ENCODE measurements at places on chromosomes 7 and 10.

DNA sequence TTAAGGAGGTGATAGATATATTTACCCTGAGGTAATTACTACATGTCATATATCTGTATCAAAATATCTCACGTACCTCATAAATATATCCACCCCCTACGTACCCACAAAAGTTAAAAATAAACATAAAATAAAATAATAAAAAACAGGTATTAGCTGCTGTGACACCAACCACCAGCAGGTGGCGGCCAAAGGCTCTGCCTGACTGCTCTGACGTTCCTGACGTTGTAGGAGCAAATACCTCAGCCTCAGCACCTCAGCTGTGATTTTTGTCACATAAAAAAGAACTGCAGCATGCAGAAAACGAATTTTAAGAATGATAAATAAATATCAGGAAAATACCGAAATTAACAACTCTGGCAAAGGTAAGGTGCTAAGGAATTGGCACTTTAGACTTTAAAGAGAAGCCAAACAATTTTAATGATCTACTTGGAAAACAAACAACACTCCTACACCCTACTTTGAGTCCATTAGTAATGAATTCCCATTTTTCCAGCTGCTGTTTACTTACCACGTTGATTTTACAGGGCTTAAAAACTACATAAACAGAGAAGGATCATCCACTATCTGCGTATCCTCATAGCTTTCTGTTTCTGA lies 125.4 kb upstream of the TARP start:
- peak; percentile 42 for DNase-seq

DNA sequence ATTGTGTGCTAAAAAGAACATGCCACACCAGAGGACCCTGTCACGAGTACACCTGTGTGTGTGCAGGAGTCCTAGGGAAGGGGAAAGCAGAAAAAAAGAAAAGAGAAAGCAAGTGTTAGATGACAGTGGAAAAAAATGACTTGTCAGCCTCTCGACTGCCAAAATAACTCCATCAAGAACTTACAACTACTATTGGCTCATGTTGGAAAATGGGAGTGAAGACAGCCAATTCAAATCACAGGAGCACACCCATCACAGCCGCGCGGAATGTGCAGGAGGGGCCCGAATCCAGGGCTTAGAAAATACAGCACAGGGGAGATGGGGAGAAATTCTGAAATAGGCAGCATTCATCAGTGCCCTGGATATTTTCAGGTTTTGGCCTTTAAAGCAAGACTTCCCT lies 38.1 kb upstream of the FOXI2 start:
- no peak for DNase-seq

DNA sequence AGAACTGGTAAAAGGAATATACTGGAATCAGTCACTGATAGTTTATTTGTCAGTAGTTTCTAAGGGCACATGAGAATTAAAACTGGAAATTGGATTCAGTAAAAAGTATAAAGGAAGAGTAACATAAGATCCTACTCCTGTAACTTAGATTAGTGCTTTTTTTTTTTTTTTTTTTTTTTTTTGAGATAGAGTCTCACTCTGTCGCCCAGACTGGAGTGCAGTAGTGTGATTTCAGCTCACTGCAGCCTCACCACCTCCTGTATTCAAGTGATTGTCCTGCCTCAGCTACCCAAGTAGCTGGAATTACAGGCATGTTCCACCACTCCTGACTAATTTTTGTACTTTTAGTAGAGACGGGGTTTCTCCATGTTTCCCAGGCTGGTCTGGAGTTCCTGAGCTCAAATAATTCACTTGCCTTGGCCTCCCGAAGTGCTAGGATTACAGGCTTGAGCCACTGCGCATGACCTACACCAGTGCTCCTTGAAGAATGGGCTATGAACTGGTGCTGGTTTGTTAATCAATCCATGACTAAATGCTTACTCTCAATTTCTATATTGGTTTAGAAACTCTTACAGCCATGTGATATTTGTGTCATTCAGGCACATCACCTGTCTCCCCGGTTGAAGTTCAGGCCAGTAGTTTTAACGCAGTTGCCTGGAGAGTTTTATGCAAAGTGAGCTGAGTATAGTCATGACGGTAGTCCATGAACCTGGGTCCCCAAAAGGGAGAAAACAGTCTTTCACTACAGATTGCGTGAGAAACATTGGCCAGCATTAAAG lies 65.0 kb downstream of the ZEB1 start:
- DNase-seq: no peak

DNA sequence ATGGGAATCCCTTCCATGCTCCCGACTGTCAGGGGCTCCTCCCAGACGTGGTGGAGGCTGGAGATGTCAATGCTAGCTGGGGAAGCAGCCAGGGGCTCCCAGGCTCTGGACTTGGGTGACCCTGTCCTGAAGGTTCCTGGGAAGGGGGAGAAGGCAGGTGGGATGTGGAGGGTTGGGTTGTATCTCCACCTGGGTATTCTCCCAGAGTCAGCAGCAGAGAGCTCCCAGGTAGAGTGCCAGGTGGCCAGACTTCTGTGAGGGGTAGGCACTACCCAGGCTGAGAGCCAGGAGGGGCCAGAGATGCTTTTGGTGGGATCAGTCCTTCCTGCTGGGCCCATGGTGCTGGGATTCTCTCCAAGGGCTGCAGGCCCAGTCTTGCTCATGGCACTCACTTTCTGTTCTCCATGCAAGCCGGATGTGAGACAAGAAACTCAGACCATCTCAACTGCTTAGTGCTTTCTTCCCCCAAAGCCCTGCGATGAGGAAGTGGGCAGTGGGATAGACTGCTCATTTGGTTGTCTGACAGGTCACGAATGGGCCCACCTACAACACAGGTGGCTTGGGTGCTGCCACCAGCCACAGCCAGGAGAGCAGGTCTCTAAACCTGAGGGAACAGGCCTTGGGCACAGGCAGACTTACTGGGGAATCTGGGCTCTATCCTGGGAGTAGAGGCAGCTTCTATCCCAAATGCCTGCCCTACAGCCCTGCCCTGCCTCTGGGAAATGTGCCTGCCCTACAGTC lies 52.5 kb upstream of the CAMK2B start:
- DNase-seq: no peak

GRCh38 chr7:22949944-22950343 lies 64.0 kb downstream of the HYCC1 start:
- DNase-seq: no peak

- peak; percentile 12 for DNase-seq
These were observed 80.7 kb downstream of the GCC1 start for GRCh38 chr7:127504715-127505114.

- no peak for DNase-seq
These were observed 36.4 kb downstream of the ANTXRL start for GRCh38 chr10:46323176-46323575.

DNA sequence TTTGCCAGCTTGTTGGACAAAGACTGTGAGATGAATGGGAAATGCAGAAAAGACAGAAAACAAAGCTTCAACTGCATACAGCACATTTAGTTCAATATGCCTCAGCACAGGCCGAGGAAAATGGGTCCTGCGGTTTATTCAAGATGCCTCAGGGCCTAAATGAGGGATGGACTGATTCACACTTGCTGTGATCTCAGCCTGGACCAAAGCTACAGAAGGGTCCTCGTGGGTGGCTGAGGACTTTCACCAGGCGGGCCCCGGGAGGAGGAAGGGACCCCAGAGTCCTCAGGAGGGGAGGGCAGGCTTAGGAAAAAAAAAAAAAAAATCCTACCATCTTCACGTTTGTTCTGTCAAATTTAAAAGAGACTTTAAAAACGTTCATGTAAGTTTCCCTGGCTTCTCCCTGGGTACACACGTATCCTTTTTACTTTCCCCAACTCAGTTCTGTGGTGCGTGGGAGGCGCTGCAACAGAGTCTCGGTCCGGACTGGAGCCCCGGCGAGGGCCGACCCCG lies 624 bp upstream of the ZNF783 start:
- DNase-seq: peak; percentile 51

- DNase-seq: no peak
These were observed 145.1 kb downstream of the NRP1 start for GRCh38 chr10:33189363-33189762.

DNA sequence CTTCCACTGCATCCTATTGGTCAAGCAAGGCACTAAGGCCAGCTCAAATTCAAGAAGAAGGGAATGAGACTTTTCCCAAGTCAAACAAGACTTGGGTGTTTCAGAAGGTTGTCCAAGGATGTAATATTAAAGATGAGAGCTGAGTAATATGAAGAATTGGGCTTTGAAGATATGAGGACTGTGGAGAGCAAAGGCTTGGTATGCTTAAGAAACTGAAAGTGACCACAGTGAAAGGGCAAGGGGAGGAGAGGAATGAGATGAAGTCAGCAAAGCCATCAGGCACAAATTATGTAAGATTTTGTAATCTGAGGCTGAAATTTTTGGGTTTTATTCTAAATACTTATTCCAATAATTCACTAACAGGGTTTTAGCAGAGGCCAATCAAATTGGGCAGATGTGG lies 38.6 kb upstream of the NPY start:
- DNase-seq: no peak

GRCh38 chr10:116960066-116960776 lies 44.8 kb downstream of the SHTN1 start:
- no peak for DNase-seq

DNA sequence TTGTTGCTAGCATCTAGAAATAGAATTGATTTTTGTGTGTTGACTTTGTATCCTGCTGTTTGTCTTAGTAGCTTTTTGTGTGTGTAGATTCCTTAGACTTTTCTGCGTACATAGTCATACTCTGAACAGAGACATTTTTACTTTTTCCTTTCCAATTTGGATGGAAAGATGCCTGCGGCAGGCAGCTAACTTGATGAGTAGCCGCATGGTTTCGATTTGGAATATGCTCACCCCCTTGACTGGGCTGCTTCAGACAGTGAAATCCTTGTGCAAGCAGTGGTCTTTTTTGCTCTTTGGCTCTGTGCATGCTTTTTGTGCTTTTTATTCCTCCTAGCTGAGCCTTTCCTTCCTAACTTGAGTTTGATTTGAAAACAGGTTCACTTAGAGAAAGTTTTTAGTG lies 71.8 kb downstream of the HHEX start:
- DNase-seq: no peak

- DNase-seq: peak; percentile 1
These were observed 59.1 kb downstream of the CNTNAP2 start for GRCh38 chr7:146175716-146176115.

DNA sequence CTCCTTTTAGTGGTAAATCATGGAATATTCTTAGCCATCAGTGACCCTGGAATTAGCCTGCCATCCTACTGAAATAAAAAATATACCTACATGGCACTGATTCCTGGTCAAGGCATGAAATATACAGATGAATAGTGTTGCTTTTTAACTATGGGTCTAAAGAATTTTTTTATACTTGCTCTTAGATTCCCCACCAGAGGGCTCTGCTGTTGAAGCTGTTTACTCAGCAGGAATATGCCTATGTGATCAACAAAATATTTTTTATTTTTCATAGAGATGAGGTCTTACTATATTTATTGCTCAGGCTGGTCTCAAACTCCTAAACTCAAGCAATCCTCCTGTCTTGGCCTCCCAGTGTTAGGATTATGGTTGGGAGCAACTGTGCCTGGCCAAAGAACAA lies 13.5 kb downstream of the ZC3HC1 start:
- no peak for DNase-seq

- DNase-seq: no peak
These were observed 23.4 kb downstream of the FRMPD2 start for GRCh38 chr10:48251152-48251524.

- no peak for DNase-seq
These were observed 3.7 kb upstream of the ELFN1 start for GRCh38 chr7:1666317-1666822.

DNA sequence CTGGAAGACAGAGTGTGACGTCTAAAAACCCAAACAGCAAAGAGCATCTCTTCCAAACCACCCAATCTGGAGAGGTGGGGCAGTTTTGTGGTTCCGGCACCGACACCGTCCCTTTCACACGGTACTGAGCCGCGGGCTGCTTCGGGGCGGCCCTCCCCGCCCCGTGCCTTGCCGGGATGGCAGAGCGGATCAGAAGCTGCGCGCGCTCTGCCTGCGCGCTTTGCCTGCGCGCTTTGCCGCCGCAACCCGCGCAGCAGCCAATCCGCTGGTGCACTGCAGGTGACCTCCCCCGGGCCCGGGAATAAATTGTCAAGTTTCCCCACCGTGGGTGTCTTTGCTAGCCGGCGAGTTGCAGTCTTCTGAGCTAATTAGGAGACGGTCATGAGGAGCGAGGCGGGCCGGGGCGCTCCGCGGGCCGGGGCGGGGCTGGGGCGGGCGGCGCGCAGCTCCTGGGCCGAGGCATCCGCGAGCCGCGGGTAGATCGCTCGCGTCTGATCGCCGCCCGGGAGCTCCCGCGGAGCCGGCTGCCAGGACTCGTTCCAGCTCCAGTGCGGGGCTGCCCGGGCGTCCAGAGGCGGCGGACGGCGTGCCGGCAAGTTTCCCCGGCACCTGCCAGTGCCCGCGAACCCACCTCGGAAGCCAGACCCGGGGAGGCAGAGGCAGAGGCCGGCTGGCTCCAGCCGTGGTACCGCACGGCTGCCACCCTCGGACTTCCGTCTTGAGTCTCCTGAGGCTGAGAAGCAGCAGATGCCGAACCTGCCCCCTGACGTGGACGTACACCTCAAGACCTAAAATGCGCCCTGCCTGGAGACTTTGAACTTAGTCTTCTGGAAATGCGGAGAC lies 536.0 kb upstream of the GALNT17 start:
- no peak for DNase-seq

DNA sequence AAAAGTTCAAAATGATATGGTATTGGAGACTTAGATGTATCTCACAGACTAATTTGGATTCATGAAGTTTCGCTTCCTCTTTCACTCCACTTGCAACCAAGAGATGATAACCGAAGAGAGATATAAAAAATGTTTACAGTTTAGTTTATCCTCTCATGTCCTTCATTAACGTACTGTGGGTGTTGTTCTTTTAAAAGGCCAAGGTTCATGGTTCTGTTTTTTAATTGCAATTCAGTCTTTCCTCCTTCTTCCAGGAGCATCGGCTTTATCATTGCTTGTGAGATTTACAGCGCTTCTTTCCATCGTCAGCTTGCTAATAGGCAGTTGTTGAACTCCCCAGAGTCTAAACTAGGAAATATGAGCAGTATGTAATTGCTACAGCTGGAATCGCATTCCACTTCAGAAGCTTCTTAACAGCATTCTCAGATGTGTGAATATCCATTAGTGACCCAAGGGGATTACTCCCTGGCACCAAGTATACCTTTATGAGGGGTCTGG lies 75.9 kb upstream of the HGF start:
- DNase-seq: peak; percentile 25

Data from OCI-M1 (cell line).